ENCODE measurements at places on chromosomes 2 and 18.

GRCh38 chr2:120392923-120393322, 47.0 kb downstream of the INHBB start:
- DNase-seq: no peak

GRCh38 chr2:238938003-238938400, 90.1 kb downstream of the TWIST2 start:
- no peak for DNase-seq

GRCh38 chr2:98908931-98909316, 27.1 kb downstream of the CRACDL start:
- DNase-seq: no peak

GRCh38 chr18:14969500-14969899, 221.5 kb downstream of the ANKRD30B start:
- no peak for DNase-seq

Data from ELF-1 (cell line).